ENCODE measurements at places on chromosomes 2 and 18.

DNA sequence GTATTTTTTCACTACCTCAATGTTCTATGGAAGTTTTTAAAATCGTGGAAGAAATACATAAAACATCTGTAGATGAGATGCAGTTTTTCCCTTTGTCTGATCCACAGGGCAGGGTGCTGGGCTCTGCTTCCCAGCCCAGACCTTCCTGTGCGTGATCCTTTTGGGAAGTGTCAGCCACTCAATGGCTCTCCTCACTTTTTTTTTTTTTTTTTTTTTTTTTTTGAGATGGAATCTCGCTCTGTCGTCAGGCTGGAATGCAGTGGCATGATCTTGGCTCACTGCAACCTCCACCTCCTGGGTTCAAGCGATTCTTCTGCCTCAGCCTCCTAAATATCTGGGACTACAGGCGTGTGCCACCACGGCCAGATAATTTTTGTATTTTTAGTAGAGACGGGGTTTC, 32.8 kb downstream of the SOWAHC start:
- no peak for DNase-seq

DNA sequence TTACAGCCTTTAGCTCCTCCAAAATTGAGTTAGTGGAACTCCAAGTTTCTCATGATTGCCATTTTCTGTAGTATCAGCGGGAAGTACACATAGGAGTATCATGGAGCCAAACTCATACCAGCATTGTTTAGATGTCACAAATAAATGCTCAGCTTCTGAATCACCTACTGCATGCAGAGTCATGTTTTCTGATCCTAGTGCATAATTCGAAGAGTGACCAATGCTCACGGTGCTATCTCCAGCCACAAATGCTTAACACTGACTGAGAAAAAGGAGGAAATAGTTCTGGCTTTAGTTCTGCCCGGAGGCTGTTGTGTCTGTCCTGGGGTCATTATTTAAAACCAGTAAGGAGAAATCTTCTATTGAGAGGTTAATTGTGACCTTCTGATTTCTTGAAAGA, 45.4 kb upstream of the LRATD1 start:
- DNase-seq, result no peak

GRCh38 chr2:203811491-203812221, 55.9 kb upstream of the CTLA4 start:
- peak; percentile 93 for DNase-seq

DNA sequence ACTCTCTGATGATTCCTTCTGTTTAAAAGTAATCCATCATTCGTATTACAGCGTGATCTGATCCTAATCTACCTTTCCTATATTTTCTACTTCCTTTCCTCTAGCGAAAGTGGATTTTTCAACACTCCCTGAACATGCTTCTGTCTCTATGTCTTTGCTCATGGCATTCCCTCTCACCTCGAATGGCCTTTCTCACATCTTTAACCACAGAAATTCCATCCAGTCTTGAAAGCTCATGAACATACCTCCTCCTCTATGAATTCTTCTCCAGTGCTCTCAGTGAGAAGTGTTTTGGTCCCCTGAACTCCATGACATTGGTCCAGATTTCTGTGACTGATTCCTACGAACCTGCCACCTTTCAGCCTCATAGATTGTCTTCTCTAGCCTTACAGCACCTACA, 323.2 kb downstream of the RAD51AP2 start:
- no peak for DNase-seq

DNA sequence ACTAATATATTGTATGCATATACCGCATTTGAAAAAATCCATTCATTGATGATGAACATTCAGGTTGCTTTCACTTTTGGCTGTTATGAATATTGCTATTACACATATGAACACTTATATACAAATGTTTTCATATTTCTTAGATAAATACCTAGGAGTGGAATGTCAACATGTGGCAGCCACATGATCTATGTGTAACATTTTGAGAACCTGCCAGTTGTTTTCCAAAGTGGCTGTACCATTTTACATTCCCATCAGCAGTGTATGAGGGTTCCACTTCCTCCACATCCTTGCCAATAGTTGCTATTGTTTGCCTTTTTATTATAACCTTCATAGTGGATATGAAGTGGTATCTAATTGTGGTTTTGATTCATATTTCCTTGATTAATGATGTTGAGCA, 40.5 kb downstream of the CCDC85A start:
- DNase-seq, result no peak

DNA sequence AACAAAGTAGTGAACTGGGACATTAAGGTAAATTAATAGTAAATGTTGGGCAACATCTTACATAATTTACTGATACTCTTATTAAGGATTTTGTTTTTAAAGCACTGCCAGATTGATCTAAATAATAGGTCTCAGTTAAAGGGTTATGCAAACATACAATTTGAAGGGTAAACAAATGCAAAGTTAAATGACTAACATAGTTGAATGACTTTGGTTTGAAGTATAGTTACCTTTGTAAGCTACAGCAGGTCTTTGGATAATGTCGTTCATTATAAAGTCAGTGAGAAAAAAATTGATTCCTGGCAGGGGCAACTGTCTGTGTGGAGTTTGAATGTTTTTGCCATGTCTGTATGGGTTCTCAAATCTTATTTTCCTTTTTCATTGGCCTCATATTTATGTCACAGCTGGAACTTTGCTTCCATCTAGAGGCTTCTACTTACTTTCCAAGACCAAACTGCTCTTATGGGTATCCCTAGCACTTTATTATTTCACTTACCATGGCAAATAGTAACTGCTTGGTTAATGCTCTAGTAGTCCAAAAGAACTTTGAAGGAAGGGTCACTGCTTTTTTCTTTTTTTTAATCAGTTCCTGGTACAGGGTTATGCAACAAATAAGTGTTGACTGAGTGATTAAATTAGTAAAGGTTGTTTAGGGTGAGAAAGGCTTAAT, 107.8 kb downstream of the NBEAL1 start:
- DNase-seq, result no peak

GRCh38 chr2:240462073-240462706, 26.7 kb downstream of the GPC1 start:
- peak; percentile 40 for DNase-seq

DNA sequence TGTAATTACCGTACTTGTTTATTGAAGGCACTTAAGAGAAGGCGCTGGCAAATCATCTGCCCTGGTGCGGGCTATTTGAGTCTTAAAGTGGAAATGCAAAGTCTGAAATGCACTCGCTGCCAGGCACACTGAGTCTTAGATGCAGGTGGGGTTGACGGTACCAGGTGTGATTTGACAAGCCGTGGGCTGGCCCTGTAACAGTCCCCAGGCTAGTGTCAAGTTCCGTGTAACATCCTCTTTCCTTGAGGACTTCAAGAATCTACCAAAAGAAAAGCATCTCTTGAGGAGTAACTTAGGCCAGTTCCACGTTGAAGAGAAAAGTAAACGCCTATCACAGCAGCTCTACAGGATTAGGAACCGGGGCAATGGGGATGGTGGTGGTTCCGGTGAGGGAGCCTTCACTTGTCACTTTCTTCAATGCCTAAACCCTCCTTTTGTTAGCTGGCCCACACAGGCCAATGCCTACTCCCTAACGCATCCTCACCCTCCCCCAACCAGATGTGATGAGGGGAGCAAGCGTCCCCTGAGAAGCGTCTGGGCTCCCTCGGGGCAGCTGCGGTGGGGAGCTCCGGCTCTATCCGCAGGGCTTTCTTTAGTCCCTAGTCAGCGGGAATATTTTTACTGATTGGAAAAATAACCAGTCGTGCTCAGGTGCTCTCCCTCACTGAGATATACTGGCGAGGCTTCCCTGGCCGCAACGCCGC, 1.5 kb upstream of the UGP2 start:
- no peak for DNase-seq

GRCh38 chr2:179272406-179273192, 8.0 kb upstream of the SESTD1 start:
- no peak for DNase-seq

GRCh38 chr2:41966920-41967319, 80.9 kb upstream of the PKDCC start:
- DNase-seq, result peak; percentile 71

GRCh38 chr2:54666634-54667265, 56.7 kb upstream of the EML6 start:
- no peak for DNase-seq
